ENCODE measurements at places on chromosomes 2 and 18. TPM values are rescaled to one million over a fixed set of nuclear protein-coding genes. Genes with fewer than 3 reads are reported as not detected.
A peak's percentile ranks its signal among the peaks of the same experiment; 100 is the strongest.

LANCL1 gene
- 9.0 TPM for total RNA-seq

OTOS gene
- not detected for total RNA-seq

SIX2 gene
- not detected for total RNA-seq

HDLBP gene
- total RNA-seq: 370 TPM

TUBA3E gene
- not detected for total RNA-seq

RNF152 gene
- 11.2 TPM for total RNA-seq

ITGB1BP1 gene
- 33.3 TPM for total RNA-seq

LRRC30 gene
- total RNA-seq: not detected

FNDC4 gene
- 2.9 TPM for total RNA-seq

KRTCAP3 gene
- total RNA-seq: 39.7 TPM

GRCh38 chr2:220744861-220745260 is 827.2 kb downstream of the EPHA4 start:
- DNase-seq: no peak
- no peak overlapping the region for H3K27ac ChIP-seq
- no peak overlapping the region for H3K4me3 ChIP-seq
- no peaks in the 10 kb centered on the region for H3K4me1 ChIP-seq
- H3K27me3 ChIP-seq: no peaks in the 10 kb centered on the region

- H3K27ac ChIP-seq: no peak overlapping the region
- H3K4me3 ChIP-seq: no peak overlapping the region
- no peaks in the 10 kb centered on the region for H3K4me1 ChIP-seq
- no peaks in the 10 kb centered on the region for H3K36me3 ChIP-seq
- no peak for DNase-seq
Measured at GRCh38 chr2:110858135-110858725, 125.9 kb downstream of the ACOXL start.

- H3K4me3 ChIP-seq: no peak overlapping the region
- H3K27me3 ChIP-seq: no peaks in the 10 kb centered on the region
- DNase-seq: no peak
- H3K36me3 ChIP-seq: no peaks in the 10 kb centered on the region
- H3K4me1 ChIP-seq: no peaks in the 10 kb centered on the region
Measured at GRCh38 chr18:14189858-14190257, 57.6 kb upstream of the ZNF519 start.

- H3K36me3 ChIP-seq: no peaks in the 10 kb centered on the region
- DNase-seq: no peak
Measured at GRCh38 chr2:31070339-31071125, 67.7 kb downstream of the GALNT14 start.

DNA sequence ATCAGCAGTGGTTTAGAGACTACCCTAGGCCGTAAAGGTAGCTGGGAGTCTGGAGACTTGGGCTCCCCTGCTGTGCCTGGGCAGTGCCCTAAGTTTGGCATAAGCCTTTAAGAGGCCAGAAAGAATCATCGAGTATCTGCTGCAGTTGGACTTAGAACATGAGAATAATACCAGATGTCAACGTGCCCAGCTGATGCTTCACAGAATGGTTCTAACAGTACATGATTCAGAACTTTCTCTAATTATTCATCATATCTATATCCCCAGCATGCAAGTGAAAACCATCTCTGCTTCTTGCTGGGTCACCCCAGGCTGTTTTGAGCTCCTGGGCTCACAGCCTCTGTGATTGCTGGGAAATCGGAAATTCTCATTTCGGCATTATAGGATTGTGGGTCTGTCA is 118.1 kb downstream of the NCK2 start:
- no peaks in the 10 kb centered on the region for H3K27me3 ChIP-seq
- DNase-seq: no peak
- H3K27ac ChIP-seq: no peak overlapping the region
- no peak overlapping the region for H3K4me3 ChIP-seq

DNA sequence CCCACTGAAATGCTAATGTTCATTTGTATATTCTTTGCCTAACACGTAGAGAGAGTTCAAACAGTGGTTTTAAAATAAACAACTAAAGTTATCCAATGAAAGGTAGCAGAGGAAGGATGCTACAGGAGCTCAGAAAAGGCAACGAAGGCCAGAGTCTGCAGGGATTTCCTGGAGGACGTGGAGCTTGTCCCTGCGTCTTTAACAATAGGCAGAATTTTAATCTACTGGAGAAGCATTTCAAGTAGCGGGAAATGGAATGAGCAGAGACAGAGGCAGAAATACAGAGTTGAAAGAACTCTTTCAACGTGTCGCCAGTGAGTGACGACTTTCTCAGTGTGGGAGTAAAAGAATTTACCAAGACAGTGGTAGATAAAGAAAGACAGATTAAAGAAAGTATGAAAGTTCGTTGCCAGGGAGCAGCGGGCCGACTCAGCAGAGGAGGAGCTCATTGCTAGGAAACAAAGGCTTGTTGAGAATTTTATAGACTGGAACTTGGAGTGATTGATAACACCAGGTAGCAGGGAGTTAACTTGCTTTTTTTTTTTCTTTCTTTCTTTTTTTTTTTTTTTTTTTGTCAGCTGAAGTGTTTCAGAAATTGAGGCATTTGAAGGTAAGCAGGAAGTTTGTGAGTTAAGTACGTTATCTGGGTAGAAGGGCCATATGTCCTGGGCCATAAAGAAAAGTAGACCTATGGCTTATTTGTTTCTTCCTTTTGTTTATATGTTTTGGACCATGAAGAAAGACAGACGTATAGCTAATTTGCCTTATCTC is 625 bp upstream of the NBAS start:
- peaks cover 14% of the 10 kb centered on the region for H3K4me1 ChIP-seq
- peak overlapping the region; percentile 87 for H3K27ac ChIP-seq
- no peaks in the 10 kb centered on the region for H3K27me3 ChIP-seq
- no peaks in the 10 kb centered on the region for H3K36me3 ChIP-seq
- H3K4me3 ChIP-seq: peak overlapping the region; percentile 89

GRCh38 chr2:197256021-197256420 is 54.6 kb downstream of the ANKRD44 start:
- H3K27ac ChIP-seq: peak overlapping the region; percentile 84
- H3K36me3 ChIP-seq: no peaks in the 10 kb centered on the region
- no peak overlapping the region for H3K4me3 ChIP-seq
- peaks cover 29% of the 10 kb centered on the region for H3K4me1 ChIP-seq

- peaks cover 18% of the 10 kb centered on the region for H3K4me1 ChIP-seq
- H3K27ac ChIP-seq: no peak overlapping the region
- no peaks in the 10 kb centered on the region for H3K36me3 ChIP-seq
- DNase-seq: no peak
- H3K4me3 ChIP-seq: no peak overlapping the region
Measured at GRCh38 chr2:66431274-66431642, 3.7 kb upstream of the MEIS1 start.

DNA sequence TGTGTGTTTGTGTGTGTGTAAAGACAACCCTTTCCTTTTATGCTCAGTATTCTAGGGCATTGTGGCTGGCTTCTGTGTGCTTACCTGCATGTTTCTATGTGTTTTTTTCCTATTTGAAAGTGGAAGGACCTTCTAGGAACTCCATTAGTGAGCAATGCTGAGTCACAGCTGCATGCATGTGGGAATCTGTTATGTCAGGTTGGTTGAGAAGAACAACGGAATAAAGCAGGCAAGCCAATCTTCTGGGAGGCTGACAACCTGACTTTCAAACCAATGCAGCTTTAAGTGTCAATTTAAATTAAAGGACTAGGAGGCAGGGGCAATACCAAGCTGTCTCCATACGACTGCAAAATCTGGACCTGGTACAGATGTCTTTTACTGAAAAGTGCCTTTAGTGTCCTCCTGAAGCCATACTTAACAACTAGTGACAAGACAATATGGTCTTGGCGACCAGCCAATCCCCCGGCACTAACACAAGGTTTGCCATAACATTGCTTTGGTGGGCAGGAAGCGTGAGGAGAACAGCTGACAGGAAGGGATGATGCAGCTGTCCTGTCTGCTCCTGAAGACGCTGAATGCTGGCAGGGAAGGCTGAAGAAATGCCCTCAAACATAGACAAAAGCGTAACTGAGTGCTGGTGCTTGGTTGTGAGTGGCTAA is 514.7 kb upstream of the CDH7 start:
- no peak overlapping the region for H3K4me3 ChIP-seq
- DNase-seq: peak; percentile 24
- H3K36me3 ChIP-seq: no peaks in the 10 kb centered on the region
- no peaks in the 10 kb centered on the region for H3K4me1 ChIP-seq

DNA sequence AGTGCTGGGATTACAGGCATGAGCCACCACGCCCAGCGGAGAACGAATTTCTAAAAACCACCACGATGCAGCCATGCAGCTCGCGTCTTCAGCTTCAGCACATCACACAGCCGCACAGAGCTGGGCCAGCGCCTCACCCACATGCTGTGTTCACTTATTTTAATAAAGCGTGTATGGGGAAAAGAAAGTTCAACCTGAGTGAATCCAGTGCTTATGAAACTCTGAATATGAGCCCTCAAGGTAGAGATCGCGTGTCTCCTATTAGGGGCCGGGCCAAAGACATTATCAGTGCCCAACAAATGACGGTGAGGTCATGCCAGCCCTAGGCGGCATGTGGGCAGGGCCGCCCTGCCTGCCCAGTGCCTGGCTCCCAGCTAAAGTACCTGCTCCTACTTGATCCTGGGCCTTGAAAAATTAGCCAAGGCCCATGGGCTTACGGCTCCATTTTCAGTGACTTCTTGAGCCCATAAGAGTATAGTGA is 44.3 kb downstream of the SPRED2 start:
- no peak for DNase-seq
- H3K4me3 ChIP-seq: no peak overlapping the region
- peaks cover 28% of the 10 kb centered on the region for H3K4me1 ChIP-seq
- no peak overlapping the region for H3K27ac ChIP-seq
- H3K36me3 ChIP-seq: no peaks in the 10 kb centered on the region

GRCh38 chr2:10500601-10501361 is 52.7 kb upstream of the ODC1 start:
- no peak for DNase-seq
- H3K27ac ChIP-seq: no peak overlapping the region
- H3K36me3 ChIP-seq: no peaks in the 10 kb centered on the region
- peaks cover 20% of the 10 kb centered on the region for H3K4me1 ChIP-seq
- H3K27me3 ChIP-seq: no peaks in the 10 kb centered on the region

DNA sequence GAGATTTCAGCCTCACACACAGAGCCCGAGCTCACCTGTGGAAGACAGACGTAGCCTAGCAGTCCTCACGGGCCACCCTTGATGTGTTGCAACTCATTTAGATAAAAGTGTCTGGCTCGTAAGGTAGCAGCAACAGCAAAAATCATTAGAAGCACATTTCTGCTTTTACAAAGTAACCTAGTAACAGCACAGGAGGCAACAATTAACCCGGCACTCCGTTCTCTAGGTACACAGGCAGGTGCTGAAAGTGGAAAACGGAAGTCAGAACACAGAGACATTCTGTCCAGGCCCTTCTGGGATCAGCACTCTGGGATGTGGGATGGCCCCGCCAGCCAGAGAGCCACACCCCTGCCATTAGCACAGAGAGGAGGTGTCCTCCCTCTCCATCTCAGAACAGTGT is 99.3 kb downstream of the KLHL29 start:
- no peak for DNase-seq
- no peak overlapping the region for H3K4me3 ChIP-seq
- H3K4me1 ChIP-seq: no peaks in the 10 kb centered on the region
- no peaks in the 10 kb centered on the region for H3K36me3 ChIP-seq
- no peaks in the 10 kb centered on the region for H3K27me3 ChIP-seq
- no peak overlapping the region for H3K27ac ChIP-seq

GRCh38 chr2:117068371-117068770 is 746.1 kb upstream of the DDX18 start:
- H3K27ac ChIP-seq: no peak overlapping the region
- no peak overlapping the region for H3K4me3 ChIP-seq
- H3K27me3 ChIP-seq: no peaks in the 10 kb centered on the region
- H3K4me1 ChIP-seq: no peaks in the 10 kb centered on the region
- no peak for DNase-seq

- no peak overlapping the region for H3K27ac ChIP-seq
- no peak overlapping the region for H3K4me3 ChIP-seq
- H3K36me3 ChIP-seq: no peaks in the 10 kb centered on the region
- no peaks in the 10 kb centered on the region for H3K4me1 ChIP-seq
- H3K27me3 ChIP-seq: no peaks in the 10 kb centered on the region
Measured at GRCh38 chr2:151853070-151853758, 25.0 kb upstream of the ARL5A start.

- no peaks in the 10 kb centered on the region for H3K36me3 ChIP-seq
- no peaks in the 10 kb centered on the region for H3K27me3 ChIP-seq
- no peak overlapping the region for H3K27ac ChIP-seq
- no peak for DNase-seq
Measured at GRCh38 chr2:207883002-207883780, 113.5 kb upstream of the FZD5 start.

GRCh38 chr18:37598966-37599896 is 33.6 kb upstream of the CELF4 start:
- no peaks in the 10 kb centered on the region for H3K4me1 ChIP-seq
- no peak for DNase-seq
- no peak overlapping the region for H3K27ac ChIP-seq
- no peaks in the 10 kb centered on the region for H3K36me3 ChIP-seq
- no peaks in the 10 kb centered on the region for H3K27me3 ChIP-seq

- DNase-seq: no peak
- H3K27me3 ChIP-seq: no peaks in the 10 kb centered on the region
- H3K4me3 ChIP-seq: no peak overlapping the region
- H3K4me1 ChIP-seq: no peaks in the 10 kb centered on the region
- H3K27ac ChIP-seq: no peak overlapping the region
Measured at GRCh38 chr2:97673182-97673914, 3.8 kb downstream of the C2orf92 start.

DNA sequence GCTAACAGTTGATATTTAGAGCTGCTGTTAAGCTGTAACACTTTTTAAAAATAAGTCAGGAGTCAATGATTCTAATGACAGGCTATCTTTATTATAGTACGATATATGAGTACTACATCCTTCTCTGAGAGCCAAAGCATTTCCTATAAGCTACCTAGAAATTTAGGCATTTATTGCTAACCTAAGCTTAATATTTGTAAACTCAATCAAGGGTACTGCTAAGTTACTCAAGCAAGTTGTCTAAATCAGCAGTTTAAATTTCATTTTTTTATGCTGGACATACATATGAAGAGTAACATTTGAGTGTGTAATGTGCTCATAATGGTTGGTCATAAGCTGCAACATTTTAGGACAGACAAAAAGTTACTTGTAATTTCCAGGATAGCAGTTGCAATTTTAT is 1576.5 kb upstream of the NXPH2 start:
- H3K27ac ChIP-seq: no peak overlapping the region
- no peaks in the 10 kb centered on the region for H3K27me3 ChIP-seq
- no peaks in the 10 kb centered on the region for H3K4me1 ChIP-seq
- DNase-seq: no peak
- no peak overlapping the region for H3K4me3 ChIP-seq

DNA sequence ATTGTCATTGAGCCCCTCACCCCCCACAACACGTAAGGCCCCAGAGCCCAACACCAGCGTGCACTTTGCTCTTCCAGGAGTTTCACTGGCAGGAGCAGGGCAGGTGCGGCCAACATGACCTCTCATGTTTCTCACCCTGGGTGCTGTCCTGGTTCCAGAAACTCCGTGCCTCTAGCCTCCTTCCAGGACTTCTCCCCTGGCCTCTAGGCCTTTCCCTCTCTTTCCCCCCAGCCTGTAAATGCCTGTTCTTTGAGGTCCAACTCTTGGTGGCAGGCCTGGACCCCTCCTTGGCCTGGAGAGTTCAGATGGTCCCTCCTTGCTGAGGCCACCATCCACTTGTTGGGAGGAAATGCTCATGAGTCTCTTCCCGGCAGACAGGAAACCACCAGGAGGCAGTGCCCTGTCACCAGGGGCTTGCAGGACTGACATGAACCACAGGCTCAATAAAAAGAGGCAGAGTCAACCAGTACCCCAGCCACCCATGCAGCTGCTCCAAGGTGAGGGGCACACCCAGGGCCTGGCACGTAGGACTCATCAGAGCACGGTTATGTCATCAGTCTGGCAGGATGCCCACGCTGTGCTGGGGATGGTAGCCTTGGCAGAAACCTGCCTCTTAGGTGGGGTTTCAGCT is 1.5 kb downstream of the MALL start:
- H3K36me3 ChIP-seq: no peaks in the 10 kb centered on the region
- peak overlapping the region; percentile 61 for H3K4me3 ChIP-seq
- H3K27me3 ChIP-seq: peaks cover 2% of the 10 kb centered on the region
- peak overlapping the region; percentile 87 for H3K27ac ChIP-seq

All from upper lobe of left lung (tissue), 6 donors.